BJ (cell line): ENCODE measurements at places on chromosomes 12 and 14. TPM values are rescaled to one million over a fixed set of nuclear protein-coding genes. Genes with fewer than 3 reads are reported as not detected.

GRCh38 chr14:41629876-41630275 lies 23.2 kb downstream of the LRFN5 start:
- DNase-seq: no peak

DNA sequence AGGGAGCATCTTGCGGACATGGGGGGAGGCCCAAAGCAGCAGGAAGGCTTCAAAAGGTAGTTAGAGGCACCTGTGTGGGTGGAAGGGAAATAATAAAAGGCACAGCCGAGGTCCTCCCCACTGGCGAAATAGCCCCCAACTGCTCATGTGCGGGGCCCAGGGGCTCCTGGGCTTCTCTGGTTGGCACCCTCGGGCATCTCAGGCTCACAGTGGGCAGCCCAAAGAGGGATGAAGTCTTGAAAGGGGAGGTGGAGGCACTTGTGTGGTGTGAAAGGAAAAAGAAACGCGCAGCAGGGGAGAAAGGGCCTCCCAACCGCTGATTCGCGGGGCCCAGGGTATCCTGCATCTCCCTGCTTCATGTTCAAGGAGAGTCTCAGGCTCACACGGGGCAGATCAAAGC lies 579.4 kb downstream of the ALG10 start:
- no peak for DNase-seq

Gene PTPRQ
- 5.1 and 13.3 TPM in 2 replicates for polyA plus RNA-seq

Gene FAIM2
- 1.4 and 3.6 TPM in 2 replicates for polyA plus RNA-seq

- no peak for DNase-seq
These were observed 1.2 kb downstream of the GLIPR1 start for GRCh38 chr12:75481774-75482173.

Gene TSHR
- not detected in 2 replicates for polyA plus RNA-seq

Gene LAG3
- 0.28 and 0.50 TPM in 2 replicates for polyA plus RNA-seq
